ENCODE measurements at places on chromosomes 1 and 21.

GRCh38 chr1:157239936-157240335 lies 101.7 kb upstream of the ETV3 start:
- DNase-seq: no peak

- no peak for DNase-seq
Measured at GRCh38 chr1:167076136-167076710, 14.0 kb downstream of the GPA33 start.

GRCh38 chr21:25465263-25465662 lies 142.0 kb downstream of the MRPL39 start:
- no peak for DNase-seq

DNA sequence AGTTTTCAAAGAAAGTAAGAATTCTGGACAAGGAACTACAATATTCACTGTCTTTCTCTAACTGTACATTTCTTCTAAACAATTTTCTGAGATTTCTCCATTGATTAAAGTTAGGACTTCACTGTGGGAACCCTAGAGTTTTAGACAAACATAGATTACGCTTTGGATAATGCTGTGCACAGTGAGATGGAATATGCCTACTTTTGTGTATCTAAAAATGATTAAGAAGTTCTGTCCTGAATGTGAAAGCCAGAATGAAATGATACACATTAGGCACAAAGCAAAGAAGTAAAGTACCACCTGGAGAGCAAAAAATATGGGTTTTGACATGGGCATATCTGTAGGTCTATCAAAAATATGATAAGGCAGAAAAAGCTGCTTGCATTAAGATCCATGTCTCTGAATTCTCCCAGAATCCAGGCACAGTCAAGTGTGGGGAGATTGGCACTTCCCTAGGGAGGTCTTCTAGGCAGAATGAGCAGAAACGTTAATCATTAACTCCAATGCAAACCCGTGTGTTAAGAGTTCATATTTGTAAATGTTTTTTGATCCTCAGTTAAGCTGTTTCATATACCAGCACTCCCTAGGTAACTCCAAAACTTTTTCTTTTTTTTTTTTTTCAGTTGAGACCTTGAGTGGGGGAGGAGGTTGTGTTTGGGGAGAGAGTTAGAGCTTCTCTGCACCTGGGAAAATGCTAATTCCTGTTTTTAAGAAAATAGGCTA lies 467.1 kb downstream of the LMO4 start:
- no peak for DNase-seq

- DNase-seq: no peak
Measured at GRCh38 chr1:59898927-59899326, 27.6 kb downstream of the CYP2J2 start.

DNA sequence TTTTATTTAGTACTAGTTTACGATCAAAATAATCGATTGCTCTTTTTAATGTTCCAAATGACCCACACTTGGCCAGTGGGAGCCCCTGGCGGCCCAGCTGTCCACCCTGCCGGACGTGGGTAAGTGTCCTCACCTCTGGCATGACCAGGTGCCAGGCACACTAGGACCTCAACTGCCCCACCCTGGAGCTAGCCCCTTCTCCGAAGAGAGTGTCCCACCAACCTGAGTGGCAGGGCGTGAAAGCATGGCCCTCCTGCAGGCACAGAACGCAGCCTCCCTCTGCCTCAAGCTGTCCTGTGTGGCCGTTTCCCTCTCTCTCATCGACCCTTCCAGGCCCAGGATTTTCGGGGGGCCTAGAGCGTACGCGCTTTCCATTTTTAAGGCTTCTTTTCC lies 32.9 kb upstream of the AGPAT3 start:
- no peak for DNase-seq

DNA sequence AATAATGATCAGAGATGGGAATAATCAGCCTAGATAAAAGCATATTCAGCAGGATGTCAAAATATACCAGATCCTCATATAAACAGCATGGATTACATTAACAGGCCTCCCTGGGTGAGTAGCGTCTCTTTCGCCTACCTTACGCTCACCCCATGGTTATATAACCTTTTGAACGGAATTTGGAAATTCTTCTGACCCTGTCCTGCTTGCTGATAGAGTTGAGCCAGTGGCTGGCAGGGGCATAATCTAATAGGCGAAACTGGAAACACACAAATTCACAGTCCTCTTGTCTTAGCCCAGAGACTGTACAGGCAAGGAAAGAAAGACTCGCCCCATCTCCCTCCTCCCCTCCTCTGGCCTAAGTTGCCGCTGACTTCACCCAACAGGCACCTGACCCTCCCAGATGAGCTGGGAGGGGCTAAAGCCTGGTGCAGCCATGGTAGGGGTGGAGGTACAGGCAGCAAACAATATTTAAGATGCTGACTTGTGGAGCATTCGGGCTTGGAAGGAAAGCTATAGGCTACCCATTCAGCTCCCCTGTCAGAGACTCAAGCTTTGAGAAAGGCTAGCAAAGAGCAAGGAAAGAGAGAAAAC lies at the start of gene ANGPTL7:
Gene ANGPTL7, plus strand, starts transcription at position 498 of the 594 bp plus-strand sequence. CDS start 225 bp downstream, outside the sequence.
- DNase-seq: no peak

- DNase-seq: peak; percentile 34
Measured at GRCh38 chr1:204348722-204349121, 11.0 kb downstream of the PLEKHA6 start.

GRCh38 chr1:59096501-59096900 lies 200.4 kb upstream of the FGGY start:
- no peak for DNase-seq

DNA sequence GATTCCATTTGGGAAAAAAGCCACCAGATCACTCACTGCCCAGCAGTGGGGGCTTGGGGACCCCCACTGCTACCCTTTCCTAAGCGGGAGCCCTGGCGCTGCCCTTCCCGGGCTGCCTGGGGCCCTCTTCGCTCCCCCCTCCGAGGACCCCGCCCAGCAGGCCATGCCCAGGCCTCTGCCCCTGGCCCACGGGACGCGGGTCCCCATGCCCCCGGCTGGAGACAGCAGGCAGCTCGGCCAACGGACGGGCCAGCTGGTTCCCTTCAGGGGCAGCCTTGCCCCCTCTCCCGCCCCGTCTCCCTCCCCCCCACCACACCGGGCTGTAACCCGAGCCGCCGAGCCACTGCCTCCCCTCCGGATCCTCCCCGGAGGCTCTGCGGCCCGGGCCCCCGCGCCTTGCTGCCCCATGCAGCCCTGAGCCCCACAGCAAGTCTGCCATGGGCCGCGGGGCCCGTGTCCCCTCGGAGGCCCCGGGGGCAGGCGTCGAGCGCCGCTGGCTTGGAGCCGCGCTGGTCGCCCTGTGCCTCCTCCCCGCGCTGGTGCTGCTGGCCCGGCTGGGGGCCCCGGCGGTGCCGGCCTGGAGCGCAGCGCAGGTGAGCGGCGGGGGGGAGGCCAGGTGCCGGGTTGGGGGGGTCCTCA lies at the start of gene MMP23B:
Gene MMP23B, plus strand, starts transcription at position 392 of the 639 bp plus-strand sequence. Its CDS starts 46 bp downstream, at position 438.
- DNase-seq: no peak

DNA sequence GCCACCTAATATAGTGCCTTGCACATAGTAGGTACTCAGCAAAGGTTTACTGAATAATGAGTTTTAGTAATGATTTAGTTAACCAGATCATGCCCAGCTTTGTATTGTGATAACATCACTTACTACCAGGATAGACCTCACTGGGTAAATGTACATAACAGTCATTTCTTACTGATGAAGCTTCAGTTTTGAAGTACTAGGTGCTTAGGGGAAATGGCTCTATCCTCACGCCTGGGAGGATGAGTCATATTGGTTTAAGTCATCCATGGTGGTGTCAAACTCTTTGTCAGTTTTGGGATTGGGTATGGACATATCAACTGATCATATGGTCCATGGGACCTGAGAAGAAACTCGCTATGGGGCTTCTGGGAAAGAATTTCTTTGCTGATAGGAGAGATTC lies 90.6 kb upstream of the USP24 start:
- no peak for DNase-seq

DNA sequence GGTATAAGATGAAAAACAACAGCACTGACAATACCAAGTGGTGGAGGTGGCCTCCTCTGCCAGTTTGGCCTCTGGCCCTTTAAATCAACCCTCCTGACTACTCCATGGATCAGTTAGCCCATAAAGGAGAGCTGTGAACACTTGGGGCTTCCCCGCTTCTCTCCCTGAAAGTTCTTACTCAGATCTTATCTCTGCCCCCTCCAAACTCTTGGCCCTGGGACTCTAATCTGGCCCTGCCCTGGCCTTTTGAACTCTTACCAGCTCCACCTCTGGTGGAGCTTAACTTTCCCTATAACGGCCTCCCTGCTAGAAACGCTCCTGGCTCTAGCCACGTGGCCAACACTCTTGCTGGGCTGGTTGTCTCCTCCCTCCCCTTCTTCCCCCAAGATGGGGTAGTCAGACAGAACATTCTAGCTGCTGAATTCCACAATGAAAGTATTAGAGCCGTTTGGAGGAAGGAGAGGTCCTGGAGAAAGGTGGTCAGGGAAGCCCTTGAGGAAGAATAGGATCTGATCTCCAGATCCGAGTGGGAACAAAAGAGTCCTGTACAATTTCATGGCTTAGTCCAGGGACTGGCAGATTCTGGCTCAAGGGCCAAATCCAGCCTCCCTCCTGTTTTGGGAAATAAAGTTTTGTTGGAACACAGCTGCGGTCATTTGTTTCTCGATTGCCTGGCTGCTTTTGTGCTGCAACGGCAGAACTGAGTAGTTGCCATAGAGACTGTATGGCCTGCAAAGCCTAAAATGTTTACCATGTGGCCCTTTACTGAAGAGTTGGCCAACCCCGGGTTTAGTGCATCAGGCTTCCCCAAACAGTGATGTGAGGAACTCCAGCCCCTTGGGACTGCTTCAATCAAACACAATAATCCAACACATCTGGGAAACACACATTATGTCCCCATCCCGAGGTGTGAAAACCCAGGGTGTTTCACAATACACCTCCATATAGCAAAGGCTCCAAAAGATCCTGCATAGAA lies 9.5 kb upstream of the PIGR start:
- no peak for DNase-seq

DNA sequence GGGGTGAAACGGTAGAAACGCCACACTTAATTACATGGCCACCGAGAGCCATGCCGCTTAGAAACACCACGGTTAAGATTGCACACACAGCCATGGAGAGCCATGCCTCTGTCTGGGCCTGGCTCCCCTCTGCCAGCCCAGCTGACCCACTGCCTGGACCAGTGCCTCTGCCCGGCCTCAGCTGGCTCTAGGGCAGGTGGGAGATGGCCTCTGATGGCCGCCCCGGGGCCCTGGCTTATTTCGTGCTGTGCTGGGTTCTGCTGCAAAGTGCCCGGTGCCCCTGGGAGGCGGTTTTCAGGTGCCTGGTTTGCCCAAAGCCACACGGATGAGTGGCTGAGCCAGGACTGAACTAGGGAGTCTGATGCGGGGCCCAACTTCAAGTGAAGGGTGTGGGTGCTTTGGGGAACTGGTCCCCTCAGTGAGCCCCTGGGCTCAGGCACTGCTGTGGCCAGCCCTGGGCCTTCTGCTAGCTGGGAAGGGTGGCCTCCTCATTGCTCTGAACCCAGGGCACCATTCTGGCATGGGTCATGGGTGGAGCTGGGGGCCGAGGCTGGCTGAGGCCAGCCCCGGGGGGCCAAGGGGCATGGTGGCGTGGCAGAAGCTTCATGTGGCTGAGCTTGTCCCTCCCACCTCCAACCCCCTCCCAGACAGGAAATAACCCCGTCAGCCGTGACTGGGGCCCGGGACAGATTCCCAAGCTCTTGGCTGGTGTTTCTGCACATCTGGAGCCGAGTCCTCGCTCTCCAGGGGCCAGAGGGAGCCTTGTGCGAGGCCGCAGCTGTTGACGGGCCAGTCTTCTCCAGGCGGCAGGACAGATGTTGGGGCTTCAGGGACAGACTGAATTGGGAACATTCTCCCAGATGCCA lies 1.9 kb upstream of the GPR153 start:
- DNase-seq: no peak

DNA sequence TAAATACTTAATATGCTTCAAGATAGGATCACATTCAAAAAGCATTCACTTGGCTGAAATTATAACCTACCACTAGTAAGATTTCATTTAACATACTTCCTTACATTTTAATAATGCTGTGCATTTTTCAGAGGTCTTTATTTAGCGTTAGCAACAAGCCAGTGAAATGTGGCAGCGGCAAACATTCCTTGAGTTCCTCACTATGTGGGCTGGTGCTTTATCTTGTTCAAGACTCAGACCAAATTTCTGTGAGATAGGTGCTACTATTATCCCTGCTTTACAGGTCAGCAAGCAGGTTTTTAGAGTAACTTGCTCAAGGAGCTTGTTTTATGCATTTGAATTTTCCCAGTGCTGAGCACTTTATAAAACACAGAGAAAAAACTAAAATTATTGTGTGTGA lies 132.7 kb downstream of the PLPPR4 start:
- no peak for DNase-seq

GRCh38 chr1:7650801-7651200 lies 120.3 kb upstream of the VAMP3 start:
- DNase-seq: no peak

DNA sequence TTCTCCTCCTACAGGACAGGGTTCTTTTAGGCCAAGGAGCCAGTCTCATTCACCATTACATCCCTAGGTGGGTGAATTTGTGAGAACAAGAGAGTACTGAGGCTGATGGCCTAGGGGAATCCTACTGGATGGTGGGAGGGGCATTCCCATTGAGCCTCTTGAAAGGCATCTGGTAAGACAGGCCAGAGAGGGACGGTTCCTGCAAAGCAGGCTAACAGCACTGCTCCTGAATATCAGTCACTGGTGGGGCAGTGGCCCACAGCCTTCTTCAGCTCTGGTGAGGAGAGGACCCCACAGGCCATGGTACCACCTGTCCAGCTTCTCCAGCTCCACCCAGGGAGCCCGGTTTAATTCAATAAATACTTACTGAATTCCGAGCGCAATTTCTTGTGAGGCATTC lies 125.9 kb upstream of the EDN2 start:
- DNase-seq: no peak

GRCh38 chr1:90190523-90190922 lies 195.6 kb downstream of the ZNF326 start:
- DNase-seq: no peak

DNA sequence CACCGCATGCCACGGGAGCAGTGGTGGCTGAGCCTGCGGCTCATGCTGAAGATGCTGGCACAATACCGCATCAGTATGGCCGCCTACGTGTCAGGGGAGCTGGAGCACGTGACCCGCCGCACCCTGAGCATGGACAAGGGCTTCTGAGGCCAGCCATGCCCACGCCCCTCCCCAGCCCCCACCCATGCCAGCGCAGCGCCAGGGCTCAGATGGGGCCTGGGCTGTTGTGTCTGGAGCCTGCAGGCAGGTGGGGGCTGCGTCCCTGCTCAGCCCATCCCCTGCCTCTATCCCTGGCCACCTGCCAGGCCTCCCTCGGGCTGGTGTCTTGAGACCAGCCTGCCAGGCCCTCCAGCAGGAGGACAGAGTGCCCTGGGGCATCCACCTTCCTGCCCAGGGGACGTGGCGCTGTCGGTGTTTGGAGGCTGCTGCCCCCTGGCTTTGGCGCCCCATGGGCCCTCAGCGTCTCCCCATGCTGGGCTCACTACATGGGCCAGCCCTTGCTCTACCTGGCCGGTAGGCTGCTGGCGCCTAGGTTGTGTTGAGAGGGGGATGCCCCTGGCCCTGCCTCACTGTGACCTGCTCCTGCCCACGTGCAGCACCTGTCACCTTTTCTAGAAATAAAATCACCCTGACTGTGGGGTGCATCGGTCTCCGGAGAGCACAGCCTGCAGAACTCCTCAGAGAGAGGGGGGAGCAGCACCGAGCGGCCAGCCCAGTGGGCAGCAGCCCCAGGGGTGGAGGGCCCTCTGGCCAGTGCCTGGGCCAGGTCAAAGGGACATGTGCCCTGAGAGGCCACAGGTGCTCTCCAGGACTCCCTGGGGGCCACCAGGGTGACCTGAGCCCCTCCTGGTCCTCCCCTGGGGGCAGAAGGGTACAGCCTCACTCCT lies 12.2 kb downstream of the CFAP410 start:
- no peak for DNase-seq

- no peak for DNase-seq
Measured at GRCh38 chr1:223363057-223363855, 720 bp downstream of the SUSD4 start.

- no peak for DNase-seq
Measured at GRCh38 chr1:182426442-182427430, 23.2 kb upstream of the RGSL1 start.
